ENCODE measurements at places on chromosomes 4 and X. TPM values are rescaled to one million over a fixed set of nuclear protein-coding genes. Genes with fewer than 3 reads are reported as not detected.

RAB41 gene
- not detected for total RNA-seq

GAGE12J gene
- total RNA-seq, result not detected

PNMA6F gene
- not detected for total RNA-seq

ZNF330 gene
- 34.1 TPM for total RNA-seq

DNA sequence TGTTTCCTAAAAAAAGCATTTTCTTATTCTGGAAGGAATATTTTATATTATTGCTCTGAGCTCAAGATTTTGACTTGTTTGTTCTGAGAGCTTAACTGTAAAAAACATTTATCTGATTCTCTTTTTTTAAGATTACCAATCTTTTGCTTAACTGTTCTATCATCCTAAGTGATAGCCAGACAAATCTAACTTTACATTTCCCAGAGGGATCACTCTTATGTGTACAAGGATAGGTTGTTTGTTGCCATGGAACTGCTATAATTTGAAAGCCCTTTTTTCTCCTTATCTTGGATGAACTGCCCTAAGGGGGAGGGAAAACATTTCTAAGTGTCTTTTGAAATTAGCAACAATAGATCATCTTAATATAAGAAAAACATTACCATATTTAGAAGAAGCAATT is 494.7 kb downstream of the TRAM1L1 start:
- no peak overlapping the region for H3K4me3 ChIP-seq
- H3K27ac ChIP-seq, result no peak overlapping the region
- H3K4me1 ChIP-seq, result no peaks in the 10 kb centered on the region
- no peaks in the 10 kb centered on the region for H3K36me3 ChIP-seq
- no peak for DNase-seq

DNA sequence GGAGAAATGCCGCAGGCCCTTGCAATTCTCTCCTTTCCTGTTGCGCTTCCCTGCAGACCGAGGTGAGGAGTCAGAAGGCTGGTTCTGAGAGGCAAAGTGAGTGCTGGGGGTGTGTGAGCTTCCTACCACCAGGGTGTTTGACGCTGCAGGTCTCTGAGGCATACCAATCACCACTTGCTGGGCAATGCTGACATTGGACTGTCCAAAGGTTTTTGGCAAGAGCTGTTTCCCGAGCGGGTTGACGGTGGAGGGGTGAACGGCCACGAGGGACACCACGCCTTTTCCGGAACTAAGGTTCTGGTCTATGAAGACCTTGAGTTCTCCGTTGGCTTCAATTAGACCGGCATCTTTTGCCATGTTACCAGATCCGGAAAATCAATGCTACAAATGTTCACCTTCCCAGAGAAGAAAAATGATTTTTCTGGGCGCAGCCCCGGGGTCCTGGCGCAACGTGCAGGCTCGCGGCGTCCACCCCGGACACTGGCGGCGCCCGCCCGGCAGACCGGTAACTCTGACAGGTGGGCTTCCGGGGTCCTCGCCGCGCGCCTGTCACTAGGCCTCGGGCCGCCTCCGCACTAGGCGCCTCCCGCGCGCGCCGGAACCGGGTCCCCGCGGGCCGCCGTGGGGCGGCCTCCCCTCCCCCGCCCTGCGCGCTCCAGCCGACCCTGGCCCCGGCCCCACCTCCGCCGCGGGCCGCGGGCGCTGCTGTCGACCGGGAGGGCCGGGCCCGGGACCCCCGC is 44.9 kb upstream of the FAM47C start:
- H3K27me3 ChIP-seq, result no peaks in the 10 kb centered on the region
- H3K4me1 ChIP-seq, result no peaks in the 10 kb centered on the region
- H3K36me3 ChIP-seq, result no peaks in the 10 kb centered on the region
- no peak overlapping the region for H3K4me3 ChIP-seq
- H3K27ac ChIP-seq, result no peak overlapping the region

DNA sequence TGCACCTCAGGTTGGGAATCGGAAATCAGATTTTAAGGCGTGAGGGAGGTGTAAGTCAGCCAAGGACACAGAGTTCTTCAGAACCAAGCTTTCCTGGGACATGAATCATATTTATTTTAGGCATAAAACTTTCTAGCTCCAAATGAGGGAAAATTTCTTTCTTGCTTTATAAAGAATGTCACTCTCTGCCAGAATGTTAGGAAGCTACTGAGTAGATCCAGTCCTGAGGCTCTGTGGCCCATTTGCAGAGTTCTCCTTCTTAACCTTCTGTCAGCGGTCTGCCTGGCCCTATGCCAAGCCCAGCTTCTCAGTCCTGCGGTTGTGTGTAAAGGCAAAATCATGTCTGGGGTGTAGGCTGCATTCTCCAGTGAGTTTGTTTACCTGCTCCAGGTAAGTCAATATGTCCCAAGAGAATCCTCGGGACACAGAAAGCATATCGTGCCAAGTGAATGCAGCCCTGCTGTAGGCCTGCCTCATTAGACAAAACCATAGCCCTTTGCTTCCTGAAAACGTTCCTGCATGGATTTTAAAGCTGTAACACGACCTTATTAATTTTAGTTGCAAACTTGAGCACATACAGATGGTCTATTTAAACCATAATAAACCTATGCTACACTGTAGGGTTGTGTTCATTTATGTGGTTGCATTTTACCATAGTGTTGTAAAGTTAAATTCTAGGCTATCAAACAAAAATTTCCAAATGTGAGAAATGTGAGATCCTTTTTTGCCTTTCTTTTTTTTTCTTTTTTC is 29.2 kb upstream of the CCNI start:
- peaks cover 2% of the 10 kb centered on the region for H3K27me3 ChIP-seq
- DNase-seq, result no peak
- no peaks in the 10 kb centered on the region for H3K4me1 ChIP-seq

GRCh38 chrX:131068945-131069719 is 11.0 kb downstream of the ARHGAP36 start:
- DNase-seq, result no peak
- no peak overlapping the region for H3K27ac ChIP-seq
- no peak overlapping the region for H3K4me3 ChIP-seq
- H3K36me3 ChIP-seq, result no peaks in the 10 kb centered on the region
- H3K4me1 ChIP-seq, result no peaks in the 10 kb centered on the region

DNA sequence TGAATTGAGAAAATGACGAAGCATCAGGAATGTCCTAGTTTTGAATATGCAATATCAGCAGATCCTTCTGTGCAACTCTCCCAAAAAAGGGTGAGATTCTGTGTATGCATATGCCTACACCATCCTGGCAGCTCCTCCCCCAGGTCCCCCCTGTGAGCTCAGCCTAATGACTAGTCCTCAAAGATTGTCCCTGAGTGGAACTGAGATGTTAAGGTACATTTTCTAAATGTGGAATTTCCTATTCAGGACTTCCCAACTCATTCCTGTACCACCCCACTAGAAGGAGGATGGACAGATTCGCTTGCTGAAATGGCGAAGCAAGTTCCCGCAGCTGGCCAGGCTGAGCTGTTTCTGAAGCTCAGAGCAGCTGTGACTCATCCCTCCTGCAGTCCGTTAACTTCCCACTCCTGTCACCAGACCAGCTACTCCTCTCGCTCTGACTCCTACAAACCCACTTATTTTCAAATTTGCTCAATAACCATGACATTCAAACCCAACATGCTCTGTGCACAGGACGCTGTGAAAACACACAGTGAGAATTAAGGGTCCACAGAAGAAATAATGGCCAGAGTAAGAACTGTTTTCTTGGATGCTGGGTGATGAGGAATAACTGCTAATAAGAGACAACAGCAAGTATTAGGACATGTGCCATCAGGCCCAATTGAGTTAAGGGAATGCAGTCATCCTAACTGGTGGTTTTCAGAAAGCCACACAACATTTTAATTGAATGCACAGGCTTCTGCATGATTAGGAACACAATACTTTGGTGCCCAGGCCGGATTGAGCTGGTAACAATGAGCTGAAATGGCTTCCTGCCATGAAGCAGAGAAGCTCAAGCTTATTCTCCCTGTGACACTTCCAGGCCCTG is 40.0 kb upstream of the IRF2 start:
- H3K4me3 ChIP-seq, result peak overlapping the region; percentile 41
- H3K36me3 ChIP-seq, result no peaks in the 10 kb centered on the region
- H3K27ac ChIP-seq, result peak overlapping the region; percentile 72
- peak; percentile 95 for DNase-seq
- H3K27me3 ChIP-seq, result no peaks in the 10 kb centered on the region

DNA sequence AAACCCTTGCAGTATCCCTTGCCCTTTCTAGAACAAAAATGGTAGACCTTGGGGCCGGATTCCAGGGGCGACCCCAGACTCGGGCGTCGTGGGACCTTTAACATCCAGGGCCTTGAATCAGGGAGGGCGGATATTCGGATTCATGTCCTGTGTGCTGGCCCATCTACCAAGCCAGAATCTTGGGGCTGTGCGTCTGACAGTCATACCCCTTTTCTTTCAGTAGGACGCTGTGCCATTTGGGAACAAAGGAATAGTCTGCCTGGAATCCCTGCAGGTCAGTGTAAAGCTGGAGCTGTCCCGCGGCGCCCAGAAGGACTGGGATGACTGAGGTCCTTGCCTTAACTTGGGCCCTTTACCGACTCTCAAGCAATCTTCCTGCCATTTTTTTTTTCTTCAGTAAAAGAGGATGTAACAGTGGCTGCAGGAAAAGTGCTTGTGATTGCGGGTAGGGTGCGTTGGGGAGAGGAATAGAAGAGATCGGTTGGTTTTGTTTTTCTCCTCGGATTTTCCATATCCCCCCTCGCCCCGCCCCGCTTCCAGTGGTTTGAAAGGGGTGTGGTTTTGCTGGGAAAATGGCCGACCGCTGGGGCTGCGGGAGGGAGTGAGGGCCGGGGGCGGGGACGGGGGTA is 518 bp downstream of the ARMCX1 start:
- H3K4me3 ChIP-seq, result peak overlapping the region; percentile 80
- peak; percentile 20 for DNase-seq
- H3K4me1 ChIP-seq, result no peaks in the 10 kb centered on the region
- no peaks in the 10 kb centered on the region for H3K27me3 ChIP-seq

- no peak overlapping the region for H3K27ac ChIP-seq
- DNase-seq, result peak; percentile 22
- H3K27me3 ChIP-seq, result no peaks in the 10 kb centered on the region
- H3K4me1 ChIP-seq, result no peaks in the 10 kb centered on the region
Measured at GRCh38 chr4:2186133-2186864, 55.6 kb downstream of the HAUS3 start.

DNA sequence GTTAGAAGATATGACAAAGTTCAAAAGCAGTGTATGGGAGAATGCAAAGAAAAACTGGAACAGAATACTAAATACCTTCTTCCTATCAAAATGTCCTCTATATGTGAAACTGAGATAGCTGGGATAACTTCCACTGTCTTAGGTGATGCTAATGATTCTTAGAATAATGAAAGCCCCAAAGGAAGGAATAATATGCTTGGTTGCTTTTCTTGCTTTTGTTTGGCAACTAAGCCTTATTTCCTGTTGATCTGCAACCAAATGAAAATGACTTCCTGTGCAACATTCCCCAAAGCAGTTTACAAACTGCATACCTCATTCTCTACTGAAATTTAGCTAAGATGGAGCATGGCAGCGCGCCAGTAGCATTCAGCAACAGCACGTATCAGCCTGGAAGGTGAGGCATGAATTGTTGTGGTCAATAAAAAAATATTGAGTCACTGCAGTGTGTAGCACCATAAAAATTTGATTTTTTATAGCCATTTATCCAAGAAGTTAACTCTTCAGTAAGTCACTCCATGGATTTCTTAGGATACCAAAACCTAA is 18.7 kb downstream of the NDNF start:
- no peaks in the 10 kb centered on the region for H3K36me3 ChIP-seq
- no peak overlapping the region for H3K4me3 ChIP-seq
- H3K27me3 ChIP-seq, result peaks cover 3% of the 10 kb centered on the region
- no peaks in the 10 kb centered on the region for H3K4me1 ChIP-seq

DNA sequence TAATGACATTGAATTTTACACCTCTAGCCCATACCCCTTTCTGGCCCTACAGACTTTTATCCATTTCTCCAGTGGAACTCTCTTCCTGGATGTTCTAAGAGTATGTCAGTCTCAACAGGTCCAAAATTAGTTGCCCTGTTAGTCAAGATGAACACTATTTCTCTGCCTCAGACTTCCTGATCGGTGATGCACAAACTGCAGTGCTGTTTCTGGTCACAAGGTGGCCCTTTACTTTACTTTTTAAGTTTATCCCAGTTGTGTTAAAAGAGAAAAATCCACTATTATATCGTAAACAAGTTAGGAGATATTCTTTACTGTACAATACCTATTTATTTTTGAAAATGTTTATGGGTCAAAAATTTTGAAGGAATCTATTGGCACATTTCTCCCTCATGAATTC is 13.1 kb downstream of the TCEAL7 start:
- no peaks in the 10 kb centered on the region for H3K36me3 ChIP-seq
- no peak overlapping the region for H3K4me3 ChIP-seq
- H3K4me1 ChIP-seq, result peaks cover 2% of the 10 kb centered on the region
- peak; percentile 55 for DNase-seq
- no peak overlapping the region for H3K27ac ChIP-seq
